ENCODE measurements at places on chromosomes 11 and 22.

- no peak for DNase-seq
These were observed 35.2 kb upstream of the P2RY2 start for GRCh38 chr11:73182824-73183321.

GRCh38 chr22:49810363-49811019 is 17.2 kb downstream of the BRD1 start:
- no peak for DNase-seq

- DNase-seq = no peak
These were observed 720 bp downstream of the UFD1 start for GRCh38 chr22:19478045-19478900.

- no peak for DNase-seq
These were observed 10.5 kb downstream of the SMTNL1 start for GRCh38 chr11:57547854-57548377.

GRCh38 chr22:40215266-40215665 is 37.5 kb downstream of the TNRC6B start:
- DNase-seq = no peak

DNA sequence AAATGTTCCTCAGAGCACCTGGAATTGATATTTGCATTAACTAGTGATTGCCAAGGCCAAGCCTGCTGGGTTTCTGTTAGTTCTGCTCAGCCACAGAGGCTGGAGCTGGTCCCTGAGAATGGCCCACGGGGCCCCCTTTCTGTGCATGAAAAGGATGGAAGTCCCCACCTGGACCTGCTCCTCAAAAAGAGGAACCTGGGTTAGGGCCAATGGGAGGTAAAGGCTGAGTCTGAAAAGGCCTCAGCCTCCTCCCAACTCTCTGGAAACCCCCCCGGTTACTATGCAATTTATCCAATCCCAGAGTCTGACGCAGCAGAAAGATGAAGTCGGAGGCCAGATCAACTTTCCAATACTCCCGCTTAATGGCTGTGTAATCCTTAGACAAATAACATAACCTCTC is 6.8 kb upstream of the CREB3L1 start:
- no peak for DNase-seq

DNA sequence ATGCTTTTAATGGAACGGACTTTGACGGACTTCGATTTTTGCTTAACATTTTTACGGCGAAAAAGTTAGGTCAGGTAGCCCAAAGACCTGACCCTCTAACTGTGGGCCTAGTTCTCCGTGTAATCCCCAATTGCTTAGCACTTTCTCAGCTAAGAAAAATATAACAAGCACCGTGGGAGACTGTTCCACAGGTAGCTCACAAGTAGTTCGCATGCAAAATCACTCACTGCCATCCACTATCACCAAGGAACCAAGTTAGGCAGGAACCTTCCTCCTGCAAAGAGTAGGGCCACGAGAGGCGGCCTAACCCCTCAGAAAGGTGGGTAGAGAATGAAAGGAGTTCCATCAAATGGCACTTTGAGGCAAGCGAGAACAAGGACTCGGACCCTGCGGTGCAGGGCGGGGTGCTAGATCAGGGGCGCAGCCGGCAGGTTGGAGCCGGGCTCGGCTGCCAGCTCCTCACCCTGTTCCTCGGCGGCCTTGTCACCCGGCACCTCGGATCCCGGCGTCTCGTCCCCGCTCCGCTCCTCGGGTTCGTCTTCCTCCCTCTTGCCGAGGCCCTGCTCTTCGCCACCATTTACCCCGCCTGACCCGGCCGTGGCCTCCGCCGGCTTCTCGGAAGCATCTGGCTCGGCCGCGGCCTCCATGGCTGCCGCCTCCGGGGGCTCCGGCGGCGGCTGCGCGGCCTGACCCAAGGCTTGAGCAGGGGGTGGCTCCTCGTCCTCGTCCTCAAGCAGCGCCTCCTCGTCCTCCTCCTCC is 922 bp downstream of the HNRNPUL2 start:
- DNase-seq = no peak
